Heart left ventricle (tissue), 16 donors: ENCODE measurements at places on chromosomes 1 and 21. TPM values are rescaled to one million over a fixed set of nuclear protein-coding genes. Genes with fewer than 3 reads are reported as not detected.
A peak's percentile ranks its signal among the peaks of the same experiment; 100 is the strongest.

- no peaks in the 10 kb centered on the region for H3K36me3 ChIP-seq
- H3K27ac ChIP-seq, result peak within 1 kb of the TSS; percentile 69
- peaks cover 30% of the 10 kb centered on the region for H3K4me1 ChIP-seq
- H3K27me3 ChIP-seq, result no peaks in the 10 kb centered on the region
- H3K4me3 ChIP-seq, result peak within 1 kb of the TSS; percentile 39
Observed at GRCh38 chr1:25875154-25875855, at the start of gene PAQR7. Gene PAQR7, minus strand, starts transcription at chr1:25875708. Its CDS starts 11,869 bp downstream, at chr1:25863839.

- H3K4me1 ChIP-seq, result no peaks in the 10 kb centered on the region
- H3K27me3 ChIP-seq, result no peaks in the 10 kb centered on the region
- H3K36me3 ChIP-seq, result no peaks in the 10 kb centered on the region
- no peak overlapping the region for H3K27ac ChIP-seq
Observed at GRCh38 chr1:71307451-71307850, 226.6 kb upstream of the ZRANB2 start.

DNA sequence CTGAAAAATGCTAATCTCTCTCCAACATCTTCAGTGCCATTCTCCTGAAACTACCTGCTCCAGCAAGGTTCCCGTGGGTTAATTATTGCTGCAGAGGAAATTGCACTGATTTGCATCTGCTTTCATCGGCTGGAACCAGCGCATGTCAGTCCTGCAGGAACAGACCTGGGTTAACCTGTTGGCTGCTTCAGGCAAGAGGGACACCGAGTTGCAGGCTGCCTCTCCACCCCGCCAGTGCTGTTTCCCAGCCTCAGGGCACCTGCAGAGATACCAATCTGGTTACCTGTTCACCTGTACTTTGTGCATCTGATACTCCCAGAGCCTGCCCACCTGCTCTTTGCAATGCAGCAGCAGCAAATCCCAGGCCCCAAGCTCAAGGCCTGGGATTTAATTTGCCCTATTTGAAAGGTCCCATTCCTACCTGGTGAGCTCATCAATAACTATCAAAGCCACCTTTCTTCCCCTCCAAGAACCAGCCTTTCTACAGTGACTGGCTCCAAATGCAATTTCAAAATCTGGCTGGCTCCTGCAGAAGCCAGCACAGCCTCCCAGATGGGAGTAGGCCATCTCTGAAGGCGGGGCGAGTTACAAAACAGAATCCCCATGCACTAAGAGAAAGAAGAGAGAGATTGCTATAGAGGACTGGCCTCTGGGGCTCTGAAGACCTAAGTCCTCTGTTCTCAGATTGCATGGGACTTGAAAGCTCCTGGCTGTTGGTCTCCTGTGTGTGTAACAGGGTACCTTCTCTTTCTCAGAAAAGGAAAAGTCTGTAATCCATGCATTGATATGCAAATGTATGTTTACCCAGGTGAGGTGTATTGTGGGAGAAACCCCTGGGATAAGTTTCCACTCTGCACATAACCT is 67.8 kb downstream of the TOMM20 start:
- no peak for DNase-seq
- H3K27me3 ChIP-seq, result no peaks in the 10 kb centered on the region
- H3K4me3 ChIP-seq, result no peak overlapping the region
- H3K27ac ChIP-seq, result no peak overlapping the region
- no peaks in the 10 kb centered on the region for H3K36me3 ChIP-seq

- H3K36me3 ChIP-seq, result no peaks in the 10 kb centered on the region
- no peak for DNase-seq
- H3K27ac ChIP-seq, result no peak overlapping the region
- H3K27me3 ChIP-seq, result no peaks in the 10 kb centered on the region
- no peaks in the 10 kb centered on the region for H3K4me1 ChIP-seq
Observed at GRCh38 chr1:8584316-8584715, 233.1 kb downstream of the RERE start.

- DNase-seq, result peak; percentile 81
- no peak overlapping the region for H3K27ac ChIP-seq
- no peak overlapping the region for H3K4me3 ChIP-seq
- no peaks in the 10 kb centered on the region for H3K27me3 ChIP-seq
- no peaks in the 10 kb centered on the region for H3K4me1 ChIP-seq
Observed at GRCh38 chr21:34603002-34603709, 11.8 kb downstream of the RCAN1 start.

DNA sequence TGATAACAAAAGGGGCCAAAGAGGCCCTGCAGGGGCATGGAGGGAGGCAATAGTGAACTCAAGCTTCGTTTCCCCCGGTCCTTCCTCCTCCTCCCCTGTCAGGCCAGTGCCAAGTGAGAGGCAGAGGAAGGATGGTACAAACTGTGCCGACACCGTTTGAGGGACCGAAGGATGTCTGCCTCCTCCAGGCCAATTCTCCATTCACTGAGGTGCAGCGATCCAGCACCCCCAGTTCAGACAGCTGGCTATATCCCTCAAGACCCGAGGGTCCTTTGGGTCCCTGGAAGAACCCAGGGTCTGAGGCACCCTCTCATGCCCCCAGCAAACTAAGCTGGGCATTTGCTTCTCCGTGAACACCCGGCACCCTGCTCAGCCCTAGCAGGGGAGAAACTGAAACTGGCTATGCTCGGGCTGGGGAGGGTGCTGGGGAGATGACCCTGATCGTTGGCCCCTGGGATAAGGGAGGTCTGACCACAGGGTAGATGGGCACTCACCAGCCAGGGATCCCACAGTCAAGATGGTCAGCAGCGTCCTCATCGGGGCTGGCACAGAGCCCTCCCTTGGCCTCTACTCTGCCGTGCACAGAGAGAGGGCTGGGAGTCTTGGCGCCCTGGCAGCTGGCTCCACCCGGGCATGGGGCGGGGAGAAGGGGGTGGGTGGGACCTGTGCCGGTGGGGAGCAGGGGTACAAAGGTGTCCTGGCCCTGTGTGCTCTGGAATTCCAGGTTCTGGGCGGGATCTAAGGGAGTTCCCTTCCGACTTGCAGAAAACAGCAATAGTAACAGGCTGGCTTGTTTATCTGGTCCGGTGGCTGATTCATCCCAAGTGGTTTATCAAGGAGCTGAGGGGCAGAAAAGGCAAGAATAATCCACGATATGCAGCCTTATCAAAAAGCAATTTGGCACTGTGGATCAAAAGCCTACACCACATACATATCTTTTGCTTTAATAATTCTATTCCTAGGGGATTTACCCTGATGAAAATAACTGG is at the start of gene IL22RA1:
TSS of gene IL22RA1 (minus strand) at position 595 of the 989 bp plus-strand sequence. CDS start at position 537, 58 bp downstream.
- H3K27me3 ChIP-seq, result no peaks in the 10 kb centered on the region
- DNase-seq, result peak; percentile 23
- no peak within 1 kb of the TSS for H3K27ac ChIP-seq
- peak within 1 kb of the TSS; percentile 25 for H3K4me3 ChIP-seq

The S100PBP gene
- total RNA-seq, result 9.1 TPM

The HLCS gene
- total RNA-seq, result 5.3 TPM
